ENCODE measurements at places on chromosomes 13 and 19.

DNA sequence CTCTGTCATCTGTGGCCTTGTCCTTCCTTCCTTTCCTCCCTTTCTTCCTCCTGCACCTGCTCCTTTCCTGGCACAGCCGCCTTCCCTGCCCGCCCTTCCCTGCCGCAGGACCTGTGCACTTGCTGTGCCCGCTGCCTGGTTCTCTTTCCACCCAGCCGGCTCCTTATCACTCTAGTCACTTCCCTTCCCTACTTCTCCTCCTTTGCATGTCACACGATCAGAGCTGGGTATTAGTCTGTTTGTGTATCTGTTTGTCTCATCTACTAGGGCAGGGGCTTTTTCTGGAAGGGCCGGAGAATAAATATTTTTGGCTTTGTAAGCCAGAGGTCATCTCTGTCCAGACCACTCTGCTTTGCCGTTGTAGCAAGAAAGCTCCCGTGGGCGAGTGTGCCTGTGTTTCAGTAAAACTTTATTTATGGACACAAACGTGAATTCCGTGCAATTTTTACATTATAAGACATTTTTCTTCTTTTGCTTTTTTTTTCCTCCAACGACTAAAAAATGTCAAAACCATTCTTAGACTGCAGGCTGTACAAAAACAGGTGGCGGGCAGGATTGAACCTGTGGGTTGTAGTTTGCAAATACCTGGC, 6.1 kb downstream of the KDM4B start:
- DNase-seq: no peak

- DNase-seq: no peak
Observed at GRCh38 chr19:43395561-43395960, 19.1 kb upstream of the TEX101 start.

GRCh38 chr13:73996569-73996968, 137.6 kb downstream of the KLF12 start:
- no peak for DNase-seq

GRCh38 chr13:75505327-75505726, 23.4 kb upstream of the TBC1D4 start:
- no peak for DNase-seq

DNA sequence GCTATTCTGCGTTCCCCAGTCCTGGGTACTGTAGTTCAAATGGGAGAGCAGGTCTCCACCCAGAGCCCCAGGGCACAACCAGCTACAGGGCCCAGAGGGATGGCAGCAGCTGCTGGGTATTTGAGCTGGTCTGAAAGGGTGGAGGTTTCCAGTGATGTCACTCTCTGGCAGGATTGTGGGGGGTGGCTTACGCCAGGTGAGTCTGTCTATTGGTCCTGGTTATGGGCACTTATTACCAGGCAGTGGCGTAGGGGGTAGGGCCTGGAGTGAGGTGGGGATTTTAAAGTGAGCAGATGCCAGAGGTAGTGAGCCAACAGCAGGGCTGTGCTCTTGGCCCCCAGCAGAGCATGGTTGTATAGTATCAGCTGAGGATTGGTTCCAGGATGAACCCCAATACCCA, 6.2 kb downstream of the RPS19 start:
- no peak for DNase-seq

GRCh38 chr13:24119626-24120508, 40.7 kb upstream of the SPATA13 start:
- no peak for DNase-seq

DNA sequence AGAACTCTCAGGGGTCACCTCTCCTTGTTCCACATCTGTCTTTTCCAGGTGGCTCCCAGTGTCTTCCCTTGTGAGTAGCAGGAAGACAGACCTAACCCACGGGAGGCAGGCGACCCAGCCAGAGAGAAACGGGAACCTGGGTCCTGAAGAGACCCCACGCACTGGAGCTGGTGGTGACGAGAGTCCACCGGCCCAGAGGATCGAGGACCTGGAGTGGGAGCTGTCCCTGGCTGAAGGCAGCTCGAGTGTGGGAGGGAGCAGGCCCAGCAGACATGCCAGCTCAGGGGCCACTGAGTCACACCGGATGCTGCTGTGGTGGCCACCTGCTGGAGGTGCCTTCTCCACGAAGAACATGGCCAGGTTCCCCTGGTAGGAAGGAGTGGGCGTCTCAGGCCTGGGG, 66.5 kb upstream of the ATP12A start:
- DNase-seq: no peak

- peak; percentile 48 for DNase-seq
Observed at GRCh38 chr19:47158879-47159503, 28.4 kb downstream of the SAE1 start.

GRCh38 chr19:23571175-23571574, 115.8 kb downstream of the ZNF675 start:
- DNase-seq: no peak

DNA sequence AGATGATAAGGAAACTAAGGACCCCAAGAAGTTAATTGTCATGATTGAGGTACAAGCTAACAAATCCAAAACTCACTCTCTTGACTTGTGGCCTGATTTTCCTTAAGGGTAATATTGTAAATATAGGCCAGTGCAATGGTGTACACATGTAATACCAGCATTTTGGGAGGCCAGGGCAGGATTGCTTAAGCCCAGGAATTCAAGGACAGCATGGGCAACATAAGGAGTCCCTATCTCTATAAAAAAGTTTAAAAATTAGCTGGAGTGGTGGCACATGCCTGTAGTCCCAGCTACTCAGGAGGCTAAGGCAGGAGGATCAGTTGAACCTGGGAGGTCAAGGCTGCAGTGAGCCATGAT, 28.7 kb upstream of the GARRE1 start:
- no peak for DNase-seq

GRCh38 chr19:46466536-46467196, 4.7 kb downstream of the PNMA8A start:
- DNase-seq: no peak

GRCh38 chr13:30340331-30341250, 33.2 kb upstream of the KATNAL1 start:
- DNase-seq: no peak

DNA sequence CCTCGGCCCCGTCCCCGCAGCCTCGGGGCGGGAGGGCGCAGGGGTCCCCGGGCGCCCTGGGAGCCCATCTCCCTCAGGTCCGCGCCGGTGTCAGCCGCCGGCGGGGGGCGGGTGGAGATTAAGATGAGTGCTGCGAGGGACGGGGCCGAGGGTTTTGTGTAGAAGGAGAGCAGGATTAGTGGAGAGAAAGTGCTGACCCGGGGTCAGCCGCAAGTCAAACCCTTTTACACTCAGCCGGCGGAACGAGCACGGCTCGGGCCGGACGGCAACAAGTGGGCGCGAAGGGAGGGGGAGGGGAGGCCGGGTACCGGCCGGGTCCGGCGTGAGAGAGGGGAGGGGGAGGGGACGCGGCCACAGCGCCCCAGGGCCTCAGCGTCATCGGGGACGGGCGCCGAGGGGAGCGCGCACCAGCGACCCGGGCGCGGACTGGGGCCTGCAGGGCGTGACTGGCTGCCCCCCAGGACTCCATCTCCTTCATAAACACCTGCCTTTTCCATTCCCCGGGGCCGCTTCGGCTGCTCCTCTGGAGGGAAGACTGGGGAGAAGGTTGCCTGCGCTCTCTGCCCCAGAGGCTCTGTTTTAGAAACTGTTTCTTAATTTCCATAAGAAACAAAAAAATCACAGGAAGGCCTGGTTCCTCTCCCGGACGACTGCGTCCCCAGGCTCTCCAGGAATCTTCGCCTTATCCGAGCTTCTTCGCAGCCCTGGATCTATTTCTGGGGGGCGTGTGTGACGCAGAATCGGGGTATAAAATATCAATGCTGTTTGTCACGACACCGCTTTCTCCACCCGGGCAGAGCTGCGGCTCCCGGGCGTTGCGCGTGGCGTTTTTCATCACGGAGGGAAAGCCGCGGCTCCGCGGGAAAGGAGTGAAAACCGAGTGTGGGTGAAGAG, 6.5 kb downstream of the SOX1 start:
- no peak for DNase-seq

GRCh38 chr19:7397687-7398086, 49.0 kb downstream of the ARHGEF18 start:
- no peak for DNase-seq

DNA sequence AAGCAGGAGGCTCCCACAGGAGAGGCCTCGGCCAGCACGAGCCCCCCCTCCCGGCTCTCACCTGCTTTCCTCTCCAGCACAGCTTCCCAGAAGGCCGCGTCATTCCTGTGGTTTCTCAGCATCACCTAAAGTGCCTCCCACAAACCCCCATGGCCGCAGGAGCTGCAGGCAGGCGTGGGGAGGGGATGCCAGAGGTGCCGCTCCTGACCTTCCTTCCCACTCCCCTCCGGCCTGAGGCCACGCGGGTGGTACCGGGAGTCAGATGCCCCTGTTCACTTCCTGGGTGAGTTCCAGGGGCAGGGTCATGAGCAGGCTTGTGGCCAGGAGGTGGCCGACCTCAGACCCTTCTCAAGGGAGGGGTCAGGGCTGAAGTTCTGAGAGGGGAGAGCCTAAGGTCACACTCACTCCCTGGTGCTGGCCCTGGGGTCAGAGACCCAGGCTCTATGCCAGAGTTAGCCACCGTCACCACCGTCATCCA, 14.4 kb upstream of the NPAS1 start:
- no peak for DNase-seq

DNA sequence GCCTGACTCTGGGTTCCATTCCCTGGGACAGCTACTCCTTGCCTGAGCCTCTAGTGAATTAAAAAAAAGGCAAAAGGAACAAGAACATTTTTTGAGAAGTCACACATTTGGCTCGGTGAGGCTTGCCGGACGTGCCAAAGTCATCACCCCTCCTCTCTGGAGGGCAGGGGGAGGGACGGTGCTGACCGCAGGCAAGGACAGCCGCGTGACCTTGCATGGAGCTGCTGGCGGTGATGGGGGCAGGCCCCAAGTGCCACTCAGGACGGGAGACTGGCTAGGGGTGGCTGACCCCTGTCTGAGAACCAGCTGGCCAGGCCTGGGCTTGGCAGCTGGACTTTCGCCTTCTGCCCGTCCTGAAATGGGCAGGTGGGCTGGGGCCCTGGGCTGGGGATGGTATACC, 26.4 kb downstream of the MAP2K2 start:
- DNase-seq: no peak

DNA sequence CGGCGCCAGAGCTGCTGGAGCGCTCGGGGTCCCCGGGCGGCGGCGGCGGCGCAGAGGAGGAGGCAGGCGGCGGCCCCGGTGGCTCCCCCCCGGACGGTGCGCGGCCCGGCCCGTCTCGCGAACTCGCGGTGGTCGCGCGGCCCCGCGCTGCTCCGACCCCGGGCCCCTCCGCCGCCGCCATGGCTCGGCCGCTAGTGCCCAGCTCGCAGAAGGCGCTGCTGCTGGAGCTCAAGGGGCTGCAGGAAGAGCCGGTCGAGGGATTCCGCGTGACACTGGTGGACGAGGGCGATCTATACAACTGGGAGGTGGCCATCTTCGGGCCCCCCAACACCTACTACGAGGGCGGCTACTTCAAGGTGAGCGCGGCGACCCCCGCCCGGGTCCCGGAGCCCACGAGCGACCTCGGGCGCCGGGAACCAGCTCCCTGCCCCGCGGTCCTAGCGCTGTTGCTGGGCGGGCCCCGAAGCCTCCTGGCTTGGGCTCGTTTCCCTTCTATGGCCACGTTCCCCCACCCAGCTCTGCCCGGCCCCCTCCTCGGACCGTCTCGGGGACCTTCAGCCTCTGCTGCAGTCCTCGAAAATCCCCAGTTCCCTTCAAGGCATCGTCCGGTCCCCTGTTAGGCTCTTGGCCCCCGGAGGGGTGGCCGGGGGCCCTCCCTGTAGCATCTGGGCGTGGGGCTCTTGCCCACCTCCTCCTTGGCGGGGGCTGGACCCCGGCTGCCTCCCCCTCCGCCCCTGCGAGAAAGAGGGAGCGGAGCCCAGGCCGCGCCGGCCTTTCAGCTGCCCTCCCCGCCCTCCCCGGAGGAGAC, at the start of gene CDC34:
TSS of gene CDC34 (plus strand) at position 8 of the 808 bp plus-strand sequence. CDS start at position 180, 172 bp downstream.
- DNase-seq: no peak

DNA sequence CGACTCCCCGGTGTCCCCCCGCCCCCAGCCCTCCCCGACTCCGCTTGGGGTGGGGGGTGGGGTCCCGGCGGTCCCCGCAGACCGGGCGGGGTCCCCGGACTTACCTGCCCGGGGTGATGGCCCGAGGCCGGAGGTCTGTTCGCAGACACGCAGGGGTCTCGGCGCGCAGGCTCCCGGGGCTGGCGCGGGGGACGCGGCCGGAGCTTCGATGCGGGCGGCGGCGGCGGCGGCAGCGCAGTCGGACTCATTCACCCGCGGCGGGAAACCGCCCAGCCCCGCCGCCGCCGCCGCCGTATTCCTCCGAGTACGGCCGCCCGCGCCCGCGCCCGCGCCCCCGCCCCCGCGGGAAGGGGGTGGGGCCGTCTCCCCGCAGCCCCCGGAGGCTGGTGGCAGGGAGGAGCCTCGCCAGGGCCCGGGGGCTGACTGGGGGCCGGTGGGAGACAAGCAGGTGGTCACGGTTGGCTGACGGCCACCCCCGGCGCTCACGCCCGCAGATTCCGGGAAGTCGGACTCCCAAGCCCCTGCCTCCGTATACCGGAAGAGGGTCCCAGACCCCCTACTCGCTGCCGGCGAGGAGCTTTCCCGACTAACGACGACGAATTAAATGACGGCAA, at the start of gene C2CD4C:
TSS of gene C2CD4C (minus strand) at position 246 of the 614 bp plus-strand sequence. CDS start 786 bp downstream, outside the sequence.
- no peak for DNase-seq

- no peak for DNase-seq
Observed at GRCh38 chr13:74301258-74301935, 167.2 kb upstream of the KLF12 start.

DNA sequence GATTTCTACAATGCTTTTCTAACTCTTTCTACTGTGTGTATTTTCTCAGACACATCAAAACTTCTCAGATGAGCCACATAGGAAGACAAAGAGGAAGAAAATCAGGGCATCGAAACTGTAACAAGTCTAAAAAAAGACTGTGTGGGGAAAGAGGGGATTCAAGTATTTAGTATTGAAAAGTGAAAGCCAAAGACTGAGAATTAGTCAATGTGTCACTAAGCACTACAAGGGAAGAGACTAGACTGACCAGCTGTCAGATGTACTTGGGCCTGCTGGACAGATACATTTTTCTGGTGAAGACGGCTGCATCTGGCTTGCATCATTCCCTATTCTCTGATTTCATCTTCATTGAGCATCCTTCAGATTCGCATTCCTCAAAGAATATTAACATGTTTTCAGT, 25.4 kb downstream of the COMMD6 start:
- DNase-seq: no peak

DNA sequence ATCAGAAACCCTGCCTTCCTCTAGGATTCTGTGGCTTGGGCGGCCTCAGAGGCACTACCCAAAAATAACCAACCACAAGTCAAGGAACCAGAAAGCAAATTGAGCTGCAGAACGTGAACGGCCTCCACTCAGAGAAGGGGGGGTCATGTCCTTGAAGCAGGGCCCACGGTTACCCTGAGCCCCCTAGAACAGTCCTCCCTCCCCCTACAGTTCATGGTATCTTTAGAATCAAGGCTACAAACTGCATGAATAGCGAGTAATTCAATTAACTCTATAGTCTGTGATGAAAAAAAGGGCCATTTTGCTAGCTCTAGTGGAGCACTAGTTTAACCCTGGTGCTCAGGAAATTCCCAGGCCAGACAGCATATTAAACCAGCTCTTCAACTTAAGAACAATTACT, 79.0 kb upstream of the ZNF507 start:
- DNase-seq: no peak

DNA sequence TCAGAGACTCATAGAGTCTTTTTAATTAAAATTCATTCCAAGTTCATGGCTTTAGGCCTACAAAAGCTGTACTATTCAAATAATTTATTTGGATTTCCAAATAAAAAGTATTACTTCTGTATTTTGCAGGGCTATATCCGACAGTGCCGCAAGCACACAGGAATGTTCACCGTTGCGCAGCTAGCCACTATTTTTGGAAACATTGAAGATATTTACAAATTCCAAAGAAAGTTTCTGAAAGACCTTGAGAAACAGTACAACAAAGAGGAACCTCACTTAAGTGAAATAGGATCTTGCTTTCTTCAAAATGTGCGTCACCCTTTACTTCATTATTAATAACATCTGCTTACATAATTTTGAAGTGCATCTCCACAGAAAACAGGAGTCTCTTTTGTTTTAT, 20.5 kb upstream of the C1QTNF9 start:
- no peak for DNase-seq
